ENCODE measurements at places on chromosomes 16 and 17. TPM values are rescaled to one million over a fixed set of nuclear protein-coding genes. Genes with fewer than 3 reads are reported as not detected.

DNA sequence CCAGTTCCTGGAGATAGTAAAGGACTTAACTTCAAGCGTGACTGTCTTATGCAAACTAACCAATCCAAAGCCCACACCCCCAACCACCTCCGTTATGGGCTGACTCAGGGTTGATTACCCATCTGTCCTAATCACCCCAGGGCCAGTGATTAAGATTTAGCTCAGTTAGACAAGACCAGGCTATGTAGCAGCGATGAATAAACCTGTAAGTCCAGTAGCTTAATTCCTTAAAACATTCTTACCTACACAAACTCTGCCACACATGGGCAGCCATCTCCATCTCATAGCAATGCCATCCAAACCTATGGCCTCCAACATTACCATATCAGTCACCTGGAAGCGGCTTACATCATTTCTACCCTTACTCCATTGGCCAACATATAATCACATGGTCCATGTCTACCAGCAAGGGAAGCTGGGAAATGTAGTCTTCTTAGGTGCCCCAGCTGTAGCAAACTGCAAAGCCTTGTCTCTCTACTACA lies 266.7 kb downstream of the SHISA9 start:
- no peak overlapping the region for H3K27ac ChIP-seq
- H3K4me1 ChIP-seq, result no peaks in the 10 kb centered on the region
- DNase-seq, result no peak
- no peaks in the 10 kb centered on the region for H3K27me3 ChIP-seq
- H3K4me3 ChIP-seq, result no peak overlapping the region

- no peaks in the 10 kb centered on the region for H3K4me1 ChIP-seq
- DNase-seq, result no peak
- no peak overlapping the region for H3K27ac ChIP-seq
- no peaks in the 10 kb centered on the region for H3K27me3 ChIP-seq
- H3K36me3 ChIP-seq, result no peaks in the 10 kb centered on the region
Observed at GRCh38 chr16:49466529-49466831, 92.9 kb downstream of the C16orf78 start.

DNA sequence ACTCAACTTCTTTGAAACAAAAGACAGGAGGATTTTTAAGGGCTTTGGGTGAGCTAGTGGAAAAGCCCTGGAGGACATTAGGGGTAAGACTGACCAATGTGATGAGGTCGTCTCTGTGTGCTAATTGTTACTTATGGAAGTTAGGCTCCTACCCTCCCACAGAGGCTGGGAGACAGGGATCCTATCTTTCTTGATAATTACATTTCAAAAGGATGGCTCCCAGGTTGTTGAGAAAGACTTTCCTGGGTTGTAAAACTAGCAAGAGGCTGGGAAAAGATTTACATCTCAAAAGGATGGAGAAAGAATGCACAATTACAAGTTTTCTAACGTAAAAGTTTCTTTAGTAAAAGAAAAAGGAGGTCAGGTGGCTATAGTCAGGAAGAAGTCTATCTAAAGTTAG lies 605.8 kb upstream of the GOT2 start:
- no peak overlapping the region for H3K4me3 ChIP-seq
- no peaks in the 10 kb centered on the region for H3K36me3 ChIP-seq

- no peaks in the 10 kb centered on the region for H3K36me3 ChIP-seq
- H3K27me3 ChIP-seq, result no peaks in the 10 kb centered on the region
- H3K4me1 ChIP-seq, result no peaks in the 10 kb centered on the region
- H3K4me3 ChIP-seq, result no peak overlapping the region
Observed at GRCh38 chr17:37818689-37819088, 73.8 kb upstream of the HNF1B start.

DNA sequence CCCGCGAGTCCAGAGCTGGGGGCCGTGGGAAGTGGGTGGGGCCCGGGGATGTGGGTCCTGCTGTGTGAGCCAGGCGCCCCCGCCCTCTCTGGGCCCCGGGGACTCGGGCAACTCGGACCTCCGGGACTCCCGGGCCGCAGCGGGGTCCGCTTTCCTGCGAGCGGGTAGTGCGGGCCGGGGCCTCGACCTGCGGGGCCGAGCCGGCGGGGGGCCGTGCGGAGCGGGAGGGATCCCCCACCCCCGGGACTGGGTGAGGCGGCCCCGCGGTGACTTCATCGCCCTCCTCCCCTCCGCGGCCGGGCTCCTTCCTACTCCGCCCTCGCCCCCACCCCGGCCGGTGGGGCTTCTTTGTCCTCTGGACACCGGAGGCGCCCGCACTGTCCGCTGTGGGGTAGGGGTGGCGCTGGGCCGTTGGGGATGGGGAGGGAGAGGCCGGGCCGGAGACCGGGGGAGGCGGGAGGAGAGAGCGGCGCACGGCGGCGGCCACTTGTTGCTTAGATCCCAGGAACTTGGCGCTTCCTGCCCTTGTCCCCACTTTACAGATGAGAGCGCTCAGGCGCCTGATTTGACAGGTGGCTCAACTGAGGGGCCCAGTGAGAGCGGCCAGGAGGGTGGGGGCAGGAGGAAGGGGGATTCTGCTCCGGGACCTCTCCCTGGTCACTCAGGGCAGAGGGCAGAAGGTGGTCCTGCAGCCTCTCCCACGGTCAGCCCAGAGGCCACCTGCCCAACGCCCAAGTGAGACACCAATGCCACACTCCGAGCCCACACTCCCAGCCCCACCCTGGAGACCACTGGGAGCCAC lies 874 bp downstream of the CMTM3 start:
- H3K27me3 ChIP-seq, result no peaks in the 10 kb centered on the region
- no peaks in the 10 kb centered on the region for H3K4me1 ChIP-seq
- no peaks in the 10 kb centered on the region for H3K36me3 ChIP-seq

DNA sequence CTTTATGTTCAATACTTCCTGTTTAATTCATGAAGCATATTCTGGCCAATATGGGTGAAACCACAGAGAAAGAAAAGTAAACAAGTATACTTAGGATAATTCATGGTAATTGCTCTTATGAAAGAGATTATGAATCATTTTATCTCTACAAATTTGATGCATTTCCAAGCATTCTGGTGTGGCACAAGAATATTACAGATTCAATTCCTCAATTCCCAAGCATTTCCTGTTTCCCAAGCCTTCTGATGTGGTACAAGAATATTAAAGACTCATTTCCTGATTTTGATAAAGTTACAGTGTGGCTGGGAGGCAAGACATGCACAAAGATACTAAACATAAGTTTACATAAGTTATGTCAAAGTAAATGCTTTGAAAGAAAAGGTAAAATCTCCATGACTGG lies 126.1 kb upstream of the NUDT7 start:
- H3K4me3 ChIP-seq, result no peak overlapping the region
- no peaks in the 10 kb centered on the region for H3K4me1 ChIP-seq
- no peak for DNase-seq

DNA sequence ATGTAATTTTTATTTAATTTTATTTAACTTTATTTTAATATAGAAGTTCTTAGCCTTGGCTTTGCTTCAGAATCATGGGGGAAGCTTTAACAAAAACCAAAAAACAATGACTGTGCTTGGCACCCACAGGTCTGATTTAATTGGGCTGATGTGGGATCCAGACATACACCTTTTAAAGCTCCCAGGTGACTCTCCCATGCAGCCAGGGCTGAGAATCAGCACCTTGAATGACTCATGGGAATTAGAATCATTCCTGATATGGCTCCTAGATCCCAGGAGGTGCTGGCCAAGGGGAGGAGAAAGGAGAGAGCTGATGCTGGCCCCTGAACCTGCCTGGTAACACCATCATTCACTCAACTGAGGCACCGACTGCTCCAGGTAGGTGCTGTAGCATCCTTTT lies 240.7 kb downstream of the PARN start:
- no peaks in the 10 kb centered on the region for H3K27me3 ChIP-seq
- no peak for DNase-seq
- no peak overlapping the region for H3K27ac ChIP-seq

- H3K36me3 ChIP-seq, result no peaks in the 10 kb centered on the region
- no peaks in the 10 kb centered on the region for H3K27me3 ChIP-seq
- no peak for DNase-seq
- peaks cover 8% of the 10 kb centered on the region for H3K4me1 ChIP-seq
Observed at GRCh38 chr17:57662041-57662440, 83.1 kb downstream of the CCDC182 start.

- no peak for DNase-seq
- no peak overlapping the region for H3K4me3 ChIP-seq
- no peaks in the 10 kb centered on the region for H3K27me3 ChIP-seq
- no peaks in the 10 kb centered on the region for H3K4me1 ChIP-seq
Observed at GRCh38 chr17:47465165-47465564, 65.7 kb upstream of the NPEPPS start.

DNA sequence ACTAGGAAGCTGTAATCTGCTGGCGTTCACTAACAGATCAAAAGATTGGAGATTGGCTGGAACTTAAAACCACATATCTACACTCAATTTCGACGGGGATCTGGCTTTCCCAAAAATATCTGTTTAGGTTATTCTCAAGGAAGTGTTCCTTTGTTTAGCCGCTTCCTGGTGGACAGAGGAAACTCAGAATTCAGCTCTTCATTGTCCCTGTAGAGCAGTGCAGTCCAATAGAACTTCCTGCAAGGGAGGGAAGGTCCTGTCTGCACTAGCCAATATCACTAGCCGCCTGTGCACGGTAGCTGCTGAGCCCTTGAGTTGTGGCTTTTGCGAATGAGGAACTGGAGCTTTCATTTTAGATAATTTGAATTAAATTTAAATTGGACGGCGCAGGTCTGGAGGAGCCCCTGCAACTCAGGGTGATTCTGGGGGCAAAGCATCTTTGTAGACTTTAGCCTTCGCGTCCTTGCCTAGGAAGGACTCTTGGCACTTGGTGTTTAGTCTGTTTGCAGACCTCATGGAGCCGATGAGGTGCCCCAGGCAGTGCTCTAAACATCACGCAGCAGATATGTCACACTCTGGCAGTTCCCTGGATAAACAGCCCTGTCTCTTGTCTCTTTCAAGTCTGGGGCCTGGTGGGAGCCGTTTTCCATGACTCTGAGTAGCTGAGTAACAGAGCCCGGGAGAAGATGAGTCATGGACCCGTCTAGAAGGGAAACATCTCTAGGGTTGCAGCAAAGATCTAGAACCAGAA lies 122.2 kb downstream of the CCDC182 start:
- no peaks in the 10 kb centered on the region for H3K36me3 ChIP-seq
- no peak overlapping the region for H3K4me3 ChIP-seq

DNA sequence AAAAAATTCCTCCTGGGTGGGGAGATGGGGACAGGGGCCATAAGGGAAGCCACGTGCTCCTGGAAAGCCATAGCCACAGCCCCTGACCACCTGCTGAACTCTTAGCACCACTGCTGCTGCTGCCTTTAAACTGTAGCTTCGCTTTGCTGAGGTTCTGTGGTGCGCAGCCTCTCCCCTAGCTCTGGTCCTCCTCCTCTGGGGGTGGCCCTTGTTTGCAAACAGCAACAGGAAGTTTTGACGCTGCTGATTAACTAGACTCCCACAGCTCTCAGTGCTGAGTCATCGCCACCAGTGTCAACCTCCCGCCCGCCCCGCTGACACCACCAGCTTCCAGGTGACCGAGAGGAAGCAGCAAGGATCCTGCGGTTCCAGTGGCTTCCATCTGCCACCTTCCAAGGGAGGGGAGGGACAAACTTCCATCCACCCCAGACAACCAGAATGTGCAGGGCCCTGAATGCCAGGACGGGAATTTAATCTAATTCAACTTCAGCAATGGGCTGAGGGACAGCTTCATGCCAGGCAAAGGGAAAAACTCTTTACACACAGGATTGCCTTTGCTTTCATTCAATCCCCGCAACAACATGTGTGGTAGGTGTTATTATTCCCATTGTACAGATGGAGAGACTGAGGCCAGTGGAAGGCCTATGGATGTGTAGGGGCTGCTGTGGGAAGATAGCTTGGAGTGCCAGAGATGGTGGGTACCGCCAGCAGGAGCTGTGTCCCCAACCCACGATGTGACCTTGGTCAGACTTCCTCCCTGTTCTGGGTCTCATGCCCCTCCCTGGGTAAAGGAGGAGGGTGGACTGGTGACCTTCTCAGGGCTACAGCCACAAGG lies 8.1 kb upstream of the KIFC3 start:
- H3K27me3 ChIP-seq, result no peaks in the 10 kb centered on the region
- H3K4me3 ChIP-seq, result no peak overlapping the region
- DNase-seq, result peak; percentile 87

- no peak overlapping the region for H3K4me3 ChIP-seq
- no peak overlapping the region for H3K27ac ChIP-seq
- H3K27me3 ChIP-seq, result no peaks in the 10 kb centered on the region
- H3K36me3 ChIP-seq, result no peaks in the 10 kb centered on the region
- no peak for DNase-seq
Observed at GRCh38 chr17:69916761-69917160, 158.3 kb upstream of the KCNJ16 start.

The HSD17B1 gene
- 0.76 TPM for total RNA-seq

The UNC13D gene
- 23.6 TPM for total RNA-seq

The CSF3 gene
- total RNA-seq, result not detected
